ENCODE measurements at places on chromosomes 2 and 18.

DNA sequence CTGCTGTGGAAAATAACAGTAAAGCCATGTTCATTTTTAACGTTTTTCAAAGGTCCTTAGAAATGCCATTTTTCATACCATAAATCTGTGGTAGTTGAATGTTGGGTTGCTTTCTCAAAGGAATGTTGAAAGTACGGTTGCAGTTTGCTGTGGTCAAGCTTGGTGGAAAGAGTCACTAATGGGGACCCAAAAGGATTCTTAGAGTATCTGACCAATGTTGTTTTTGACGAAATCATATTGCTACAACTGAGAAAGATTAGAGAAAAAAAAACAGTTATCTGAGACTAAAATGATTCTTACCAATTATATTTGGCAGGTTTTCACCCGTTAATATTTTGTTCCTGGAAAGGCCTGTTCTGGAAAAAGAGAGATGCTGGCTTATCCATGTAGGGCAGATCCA, 439.5 kb upstream of the ETAA1 start:
- DNase-seq, result no peak

DNA sequence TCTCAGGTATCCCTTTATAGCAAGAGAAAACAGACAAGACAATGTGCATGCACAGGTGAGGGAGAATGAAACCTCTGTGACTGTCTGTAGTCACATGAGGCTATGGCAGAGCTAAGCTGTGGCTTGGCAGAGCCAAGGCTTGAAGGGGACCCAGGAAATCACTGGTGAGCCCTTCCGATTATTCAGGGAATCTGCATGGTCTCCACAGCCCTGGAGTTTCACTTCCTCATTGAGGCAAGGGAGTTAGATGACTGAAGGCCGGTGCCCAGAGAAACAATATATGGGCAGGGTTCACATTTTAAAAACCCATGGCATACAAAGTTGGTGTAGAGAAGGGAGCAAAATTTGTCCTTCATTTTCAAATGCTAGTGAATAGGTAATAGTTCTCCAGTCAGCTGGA, 144.4 kb upstream of the REV1 start:
- no peak for DNase-seq

DNA sequence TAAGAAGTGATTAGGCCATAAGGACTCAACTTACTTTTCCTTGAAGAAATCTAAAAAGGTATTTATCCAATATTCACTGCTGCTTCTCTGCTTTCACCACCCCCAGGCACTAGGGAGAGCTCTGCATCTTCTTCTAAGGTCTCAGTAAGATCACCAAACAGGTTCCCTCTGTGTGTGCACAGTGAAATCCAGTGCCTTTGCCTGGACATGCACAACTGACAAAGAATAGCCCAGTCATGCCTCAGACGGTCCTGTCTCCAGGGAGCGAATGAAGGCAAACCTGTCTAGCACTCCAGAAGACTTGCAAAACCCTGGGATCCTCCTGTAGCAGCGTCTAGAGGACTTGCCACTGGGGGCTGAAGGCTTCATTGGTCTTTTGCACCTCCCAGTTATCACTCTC, 344.5 kb upstream of the LRATD1 start:
- no peak for DNase-seq

- DNase-seq, result no peak
Observed at GRCh38 chr2:6024784-6025183, 332.6 kb downstream of the SOX11 start.

DNA sequence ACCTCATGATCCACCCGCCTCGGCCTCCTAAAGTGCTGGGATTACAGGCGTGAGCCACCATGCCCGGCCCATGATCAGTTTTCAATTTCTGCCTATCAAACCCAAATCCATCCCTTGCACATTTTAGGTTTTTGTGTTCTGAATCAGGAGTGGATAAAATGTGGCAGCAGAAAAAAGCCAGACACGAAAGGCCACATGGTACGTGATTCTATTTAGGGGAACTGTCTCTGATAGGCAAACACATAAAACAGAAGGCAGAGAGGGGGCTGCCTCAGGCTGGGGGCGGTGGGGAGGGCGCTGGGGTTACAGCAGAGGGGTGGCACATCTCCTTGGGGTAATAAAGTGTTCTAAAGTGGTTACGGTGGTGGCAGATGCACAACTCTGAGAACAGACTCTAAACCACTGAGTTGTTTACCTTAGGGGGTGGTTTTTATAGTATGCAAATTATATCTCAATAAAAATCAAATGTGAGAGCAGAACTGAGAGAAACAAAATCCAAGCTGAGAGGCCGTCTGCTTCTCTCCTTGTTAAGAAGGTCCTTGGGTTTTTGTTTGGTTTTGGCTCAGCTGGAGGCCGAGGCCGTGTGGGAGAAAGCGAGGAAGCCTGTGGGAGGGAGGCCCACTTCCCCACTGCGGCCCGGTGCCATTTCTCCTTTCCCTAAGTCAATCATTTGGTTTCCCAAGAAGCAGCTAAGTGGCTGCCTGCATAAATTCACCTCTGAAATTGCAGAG, 78.0 kb downstream of the SOWAHC start:
- no peak for DNase-seq

DNA sequence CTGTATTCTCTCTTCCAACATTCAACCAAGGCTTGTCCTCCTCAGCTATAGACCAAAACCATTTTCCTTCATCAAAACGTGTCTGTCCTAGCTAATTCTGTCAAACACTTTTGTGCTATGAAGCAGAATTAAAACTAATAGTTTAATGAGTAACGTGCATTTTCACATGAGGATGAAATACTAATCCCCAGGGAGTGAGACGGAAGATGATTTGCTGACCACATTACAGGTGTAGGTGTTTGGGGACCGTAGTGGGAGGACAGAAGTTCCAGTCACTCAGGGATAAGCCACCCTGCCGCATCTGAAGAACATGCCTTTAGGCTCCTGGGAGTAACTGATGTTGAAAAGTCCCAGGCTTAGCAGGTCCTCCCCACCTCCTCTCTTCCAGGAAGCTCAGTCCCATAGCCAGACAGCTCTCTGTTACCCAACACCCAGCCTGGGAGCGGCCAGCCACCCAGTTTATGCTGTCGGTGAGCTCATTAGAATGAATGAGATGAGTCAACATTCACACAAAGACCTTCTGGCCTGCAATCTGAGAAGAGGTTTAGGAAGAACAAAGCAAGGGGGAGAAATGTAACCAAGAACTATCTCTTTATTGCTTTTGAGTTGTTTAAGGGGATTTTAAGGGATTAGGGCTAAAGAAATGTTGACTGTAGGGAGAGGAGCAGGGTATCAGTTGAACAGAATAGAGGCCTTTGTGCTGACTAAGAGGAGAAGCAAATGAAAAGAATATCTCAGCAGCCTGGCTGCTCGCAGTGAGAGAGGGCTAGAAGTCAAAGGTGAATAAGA, 122.5 kb downstream of the FOXI3 start:
- no peak for DNase-seq

GRCh38 chr2:118102433-118103082, 14.3 kb downstream of the INSIG2 start:
- DNase-seq, result no peak

- no peak for DNase-seq
Observed at GRCh38 chr2:106831816-106832569, 54.0 kb downstream of the ST6GAL2 start.

DNA sequence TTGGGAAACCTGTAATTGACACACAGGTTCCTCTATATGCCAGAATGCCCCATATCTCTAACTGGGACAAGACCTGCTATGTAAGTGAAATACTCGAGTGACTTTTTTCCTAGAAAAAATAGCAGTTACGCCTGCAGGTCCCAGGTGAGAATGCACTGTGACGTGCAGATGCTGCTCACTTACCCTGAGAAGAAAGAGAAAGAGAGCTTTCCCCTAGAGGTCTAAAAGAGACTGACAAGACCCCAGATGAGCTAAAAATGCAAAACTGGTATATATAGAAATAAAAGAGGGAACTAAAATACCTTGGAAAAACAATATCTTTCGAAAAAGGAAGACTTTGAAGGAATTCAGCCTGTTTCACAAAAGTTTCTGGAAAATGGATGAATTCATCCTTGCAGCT, 383.0 kb upstream of the DCC start:
- DNase-seq, result no peak

DNA sequence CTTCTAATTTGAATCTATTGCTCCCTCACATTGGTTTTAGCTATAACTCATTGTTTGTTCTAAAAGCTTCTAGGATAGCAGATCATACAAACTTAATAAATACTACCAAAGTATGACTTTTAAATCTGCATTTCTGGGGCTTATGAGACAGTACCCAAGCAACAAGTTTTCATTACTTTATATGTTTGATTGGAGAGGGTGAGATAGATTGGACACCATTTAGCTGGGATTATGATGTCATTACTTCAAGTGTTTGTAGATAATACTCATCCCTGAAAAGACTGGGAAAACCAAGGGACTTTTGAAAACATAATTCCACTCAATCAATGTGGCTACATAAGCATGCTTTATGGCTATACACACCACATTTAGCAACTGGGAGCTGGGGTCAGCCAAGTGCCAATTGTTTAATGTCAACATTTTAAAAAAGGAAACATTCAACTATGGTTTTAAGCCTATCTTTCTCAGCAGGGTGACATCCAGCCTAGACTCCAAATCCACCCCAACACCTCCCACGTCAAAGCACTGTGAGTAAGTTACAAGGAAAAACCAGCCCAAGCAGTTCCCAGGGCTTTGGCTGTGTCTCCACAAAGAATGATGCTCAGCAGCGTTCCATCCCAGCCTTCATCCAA, 119.9 kb downstream of the ETAA1 start:
- DNase-seq, result no peak

- DNase-seq, result no peak
Observed at GRCh38 chr18:44887227-44887631, 206.5 kb downstream of the SETBP1 start.

- DNase-seq, result no peak
Observed at GRCh38 chr2:127506510-127506909, 19.8 kb downstream of the IWS1 start.

DNA sequence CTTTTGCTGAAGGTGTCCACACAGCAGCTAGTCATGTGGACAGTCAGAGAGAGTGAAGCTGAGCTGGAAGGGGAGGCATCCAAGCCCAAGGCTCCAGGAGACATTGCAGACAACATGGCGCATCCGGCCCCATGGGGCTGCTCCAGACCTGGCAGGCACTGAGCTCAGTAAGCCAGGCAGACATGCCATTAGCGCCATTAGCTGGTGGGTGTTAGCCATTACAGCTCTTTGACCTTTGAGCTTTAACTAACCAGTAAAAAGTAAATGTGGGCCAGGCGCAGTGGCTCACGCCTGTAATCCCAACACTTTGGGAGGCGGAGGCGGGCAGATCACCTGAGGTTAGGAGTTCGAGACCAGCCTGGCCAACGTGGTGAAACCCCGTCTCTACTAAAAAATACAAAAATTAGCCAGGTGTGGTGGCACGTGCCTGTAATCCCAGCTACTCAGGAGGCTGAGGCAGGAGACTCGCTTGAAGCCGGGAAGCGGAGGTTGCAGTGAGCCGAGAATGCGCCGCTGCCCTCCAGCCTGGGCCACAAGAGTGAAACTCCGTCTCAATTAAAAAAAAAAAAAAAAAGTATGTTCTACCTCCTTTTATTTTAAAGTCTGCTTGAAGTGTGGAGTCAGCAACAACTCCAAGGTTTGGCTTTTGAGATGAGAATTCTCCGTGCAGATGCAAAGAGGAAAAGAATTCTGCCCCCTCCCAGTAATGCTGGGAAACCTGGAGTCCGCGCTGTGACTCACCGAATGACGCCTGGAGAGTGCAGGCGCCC, 69.4 kb downstream of the TWSG1 start:
- peak; percentile 69 for DNase-seq

- DNase-seq, result no peak
Observed at GRCh38 chr2:15287447-15288184, 273.5 kb downstream of the NBAS start.

DNA sequence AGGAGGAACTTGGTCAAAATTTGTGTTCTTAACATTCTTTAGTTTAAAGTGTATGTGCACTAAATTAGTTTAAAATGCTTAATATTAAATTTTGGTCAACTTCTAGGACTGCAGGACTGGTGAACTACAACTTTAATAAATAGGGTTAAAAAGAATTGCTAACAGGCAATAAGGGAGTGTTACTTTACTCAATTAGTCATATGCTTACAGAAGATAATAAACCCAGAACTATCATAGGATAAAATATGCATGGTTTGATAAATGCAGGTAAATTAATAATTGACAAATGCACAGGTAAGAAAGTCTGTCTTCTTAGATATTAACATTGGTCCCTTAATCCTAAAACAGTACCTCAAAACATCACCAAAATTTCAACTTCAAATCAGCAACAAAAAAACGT, 20.6 kb downstream of the FARSB start:
- no peak for DNase-seq

DNA sequence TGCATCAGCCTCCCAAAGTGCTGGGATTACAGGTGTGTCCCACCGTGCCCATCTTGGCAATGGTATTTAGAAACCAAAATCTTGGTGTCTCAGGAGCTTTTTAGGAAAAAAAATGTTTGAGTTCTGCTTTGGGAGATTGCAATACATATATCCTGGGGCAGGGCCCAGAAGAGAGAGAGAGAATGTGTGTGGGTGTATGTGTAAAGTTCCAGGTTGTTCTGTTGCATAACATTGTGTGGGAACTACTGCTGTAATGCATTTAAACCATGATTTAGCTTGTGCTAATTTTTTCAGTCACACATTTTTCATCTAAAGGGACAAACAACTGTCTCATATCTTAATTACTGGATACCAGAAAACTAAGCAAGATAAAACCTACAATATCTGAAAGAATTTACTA, 70.8 kb upstream of the NABP1 start:
- DNase-seq, result no peak

GRCh38 chr2:196173505-196173904, 2.1 kb upstream of the STK17B start:
- no peak for DNase-seq

DNA sequence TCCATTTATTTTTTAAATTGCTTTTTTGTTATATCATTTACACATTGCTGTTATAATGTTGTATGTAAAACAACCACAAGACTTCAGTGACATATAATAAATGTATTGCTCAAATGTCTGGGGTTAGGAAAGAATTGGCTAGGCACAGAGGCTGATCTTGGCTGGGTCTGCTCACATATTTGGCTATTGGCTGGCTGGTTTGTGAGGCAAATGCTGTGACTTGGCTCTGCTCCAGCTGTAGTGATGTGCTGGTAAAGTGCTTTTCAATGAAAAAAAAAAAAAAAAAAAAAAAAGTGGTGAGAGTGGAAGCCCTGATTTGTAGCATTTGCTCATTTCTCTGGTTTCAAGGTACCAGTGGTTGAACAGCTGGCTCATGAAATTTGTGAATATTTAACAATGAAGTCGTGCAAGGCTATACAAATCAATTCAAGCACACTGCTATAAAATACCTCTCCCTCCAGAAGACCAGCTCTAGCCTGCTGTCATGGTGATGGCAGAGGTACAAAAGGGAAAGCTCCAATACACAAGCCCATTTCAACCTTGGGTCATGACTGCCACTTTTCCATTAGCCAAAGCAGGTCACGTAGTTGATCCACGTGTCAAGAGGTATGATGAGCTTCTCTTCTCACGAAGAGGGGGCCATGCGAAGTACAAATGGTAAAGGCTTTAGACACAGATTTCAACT, 43.7 kb upstream of the RIT2 start:
- no peak for DNase-seq

GRCh38 chr2:151159109-151159662, 102.5 kb downstream of the RBM43 start:
- no peak for DNase-seq

GRCh38 chr18:44876024-44876423, 195.3 kb downstream of the SETBP1 start:
- no peak for DNase-seq

Measured in hematopoietic multipotent progenitor cell treated with erythropoietin and hydrocortisone succinate and interleukin-3 and kit ligand, for 8 days (in vitro differentiated cells).